ENCODE measurements at places on chromosomes 3 and 15.

DNA sequence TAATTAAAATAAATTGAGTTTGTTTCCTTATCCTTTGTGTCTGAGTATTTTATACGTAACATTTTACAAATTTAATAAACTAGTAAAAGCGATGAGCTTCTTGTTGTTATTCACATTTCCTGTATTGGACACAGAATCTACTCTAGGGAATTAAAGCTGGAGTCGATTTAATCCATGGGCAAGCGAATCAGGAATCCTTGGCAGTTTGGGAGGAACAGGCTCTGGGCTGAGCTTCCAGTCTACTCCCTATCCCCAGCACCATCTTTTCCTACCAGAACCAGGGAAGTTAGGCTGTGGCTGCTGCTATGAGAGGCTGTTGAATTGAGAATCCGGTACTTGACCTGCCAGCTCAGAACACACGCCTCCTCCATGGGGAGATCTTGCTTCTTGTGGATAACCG, 437.3 kb upstream of the TPM1 start:
- no peak for DNase-seq

DNA sequence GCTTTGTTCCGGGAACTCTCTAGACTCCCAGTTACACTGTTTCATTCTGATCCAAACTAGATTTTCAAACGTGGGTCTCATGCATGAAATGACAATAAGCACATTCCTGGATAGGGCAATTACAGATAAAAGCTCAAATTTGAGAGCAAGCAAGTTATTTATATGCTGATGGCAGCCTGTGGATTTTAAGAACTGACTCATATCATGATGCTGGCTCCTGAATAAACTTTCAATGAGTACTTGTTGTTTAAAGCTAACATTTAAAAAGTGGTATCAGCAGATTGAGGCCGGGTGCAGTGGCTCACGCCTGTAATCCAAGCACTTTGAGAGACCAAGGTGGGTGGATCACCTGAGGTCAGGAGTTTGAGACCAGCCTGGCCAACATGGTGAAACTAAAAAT, 66.6 kb downstream of the LEO1 start:
- DNase-seq = no peak

DNA sequence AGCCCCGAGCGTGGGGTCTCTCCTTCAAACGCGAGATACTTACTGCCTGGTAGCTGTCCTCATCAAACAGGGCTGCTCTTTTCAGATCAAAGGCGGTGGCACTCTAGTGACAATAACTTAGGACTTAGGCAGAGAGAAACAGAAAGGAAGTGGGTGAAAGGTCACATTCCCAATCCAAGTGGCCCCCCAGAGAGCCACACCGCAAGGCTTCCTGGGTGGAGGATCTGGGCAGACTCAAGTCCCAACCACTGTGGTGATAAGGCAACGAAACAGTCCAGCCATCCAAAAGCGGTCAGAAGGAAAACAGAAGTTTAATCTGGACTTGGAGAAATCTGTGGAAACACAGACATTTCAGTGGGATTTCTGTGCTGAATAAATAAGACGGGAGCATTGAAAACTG, 227.2 kb downstream of the ADAMTS17 start:
- DNase-seq = peak; percentile 67

DNA sequence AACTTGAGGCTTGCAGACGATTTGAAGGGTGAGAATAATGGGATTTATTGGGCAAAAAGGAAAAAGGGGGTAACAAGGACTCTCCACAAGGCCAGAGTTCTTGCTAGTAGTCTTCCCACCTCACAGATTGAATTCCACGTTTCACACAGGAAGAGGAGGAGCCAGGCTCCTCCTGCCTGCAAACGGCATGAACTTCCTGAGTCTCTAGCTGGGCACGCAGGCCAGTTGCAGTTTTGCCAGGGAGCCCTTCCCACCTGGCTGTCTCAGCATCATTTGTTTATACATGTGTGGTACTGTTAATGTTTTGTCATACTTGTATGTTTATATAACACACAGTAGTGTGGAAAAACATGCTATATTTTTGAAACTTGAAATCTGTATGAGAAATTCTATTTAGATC, 155.0 kb downstream of the NLGN1 start:
- no peak for DNase-seq

- no peak for DNase-seq
These were observed 550 bp upstream of the CHD2 start for GRCh38 chr15:92899601-92899947.

DNA sequence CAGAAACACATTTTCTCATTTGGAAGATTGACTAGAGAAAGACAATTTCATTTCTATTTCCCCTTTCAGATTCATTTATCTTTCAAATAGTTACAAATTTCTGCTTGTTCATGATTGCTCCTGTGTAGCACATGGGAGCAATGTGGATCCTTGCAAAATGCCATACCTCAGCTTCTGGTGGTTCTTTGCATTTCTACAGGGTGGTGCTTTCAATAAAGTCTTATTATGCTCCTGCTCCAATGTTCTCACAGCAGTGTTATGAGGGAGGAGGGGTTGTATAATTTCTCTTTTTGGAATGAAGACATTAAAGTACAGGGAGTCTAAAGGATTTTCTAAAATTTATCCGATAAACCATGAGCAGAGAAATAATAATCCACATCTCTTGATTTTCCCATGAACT, 280.1 kb upstream of the ATP10A start:
- DNase-seq = no peak

- DNase-seq = no peak
These were observed 203.3 kb downstream of the TP63 start for GRCh38 chr3:189834462-189834861.

DNA sequence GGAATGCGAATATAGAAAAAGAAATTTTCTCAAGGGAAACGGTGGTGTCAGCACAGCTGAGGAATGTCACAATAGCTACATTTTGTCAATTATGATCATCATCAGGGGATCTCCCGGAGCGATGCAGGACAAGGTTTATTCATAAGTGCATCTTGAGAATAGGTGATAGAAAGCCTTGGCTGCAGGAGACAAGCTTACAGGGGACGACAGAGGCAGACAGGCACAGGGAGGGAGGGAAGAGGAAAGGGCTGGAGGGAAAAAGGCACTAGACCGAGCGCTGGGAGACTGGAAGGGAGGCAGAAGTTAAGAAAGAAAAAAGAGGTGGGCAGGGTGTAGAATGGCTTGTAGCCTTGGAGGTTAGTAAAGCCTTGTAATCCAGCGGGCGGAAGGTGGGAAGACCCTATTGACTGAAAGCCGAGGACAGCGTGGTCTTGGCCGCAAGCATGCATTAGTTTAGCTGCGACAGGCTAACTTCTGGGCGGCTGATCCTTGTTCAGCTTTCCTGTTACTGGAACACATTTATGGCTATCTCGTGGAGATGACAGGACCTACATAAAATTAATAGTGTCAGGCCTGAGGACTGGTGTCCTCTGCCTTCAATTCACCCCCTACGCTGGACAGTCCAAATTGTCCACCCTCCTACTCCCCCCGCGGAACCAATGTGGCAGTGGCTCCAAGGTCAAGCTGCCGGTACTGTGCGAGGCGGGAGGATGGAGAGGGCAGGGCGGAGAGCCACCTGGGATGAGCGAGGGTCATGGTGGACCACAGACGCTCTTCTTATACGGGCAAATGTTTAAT, 1.4 kb upstream of the NECTIN3 start:
- DNase-seq = no peak

GRCh38 chr3:32483772-32484171, 18.9 kb downstream of the CMTM6 start:
- DNase-seq = no peak

All from Right ventricle myocardium superior (tissue), 1 donor.